D721Med (cell line): ENCODE measurements at places on chromosomes 5 and 9.
A peak's percentile ranks its signal among the peaks of the same experiment; 100 is the strongest.

DNA sequence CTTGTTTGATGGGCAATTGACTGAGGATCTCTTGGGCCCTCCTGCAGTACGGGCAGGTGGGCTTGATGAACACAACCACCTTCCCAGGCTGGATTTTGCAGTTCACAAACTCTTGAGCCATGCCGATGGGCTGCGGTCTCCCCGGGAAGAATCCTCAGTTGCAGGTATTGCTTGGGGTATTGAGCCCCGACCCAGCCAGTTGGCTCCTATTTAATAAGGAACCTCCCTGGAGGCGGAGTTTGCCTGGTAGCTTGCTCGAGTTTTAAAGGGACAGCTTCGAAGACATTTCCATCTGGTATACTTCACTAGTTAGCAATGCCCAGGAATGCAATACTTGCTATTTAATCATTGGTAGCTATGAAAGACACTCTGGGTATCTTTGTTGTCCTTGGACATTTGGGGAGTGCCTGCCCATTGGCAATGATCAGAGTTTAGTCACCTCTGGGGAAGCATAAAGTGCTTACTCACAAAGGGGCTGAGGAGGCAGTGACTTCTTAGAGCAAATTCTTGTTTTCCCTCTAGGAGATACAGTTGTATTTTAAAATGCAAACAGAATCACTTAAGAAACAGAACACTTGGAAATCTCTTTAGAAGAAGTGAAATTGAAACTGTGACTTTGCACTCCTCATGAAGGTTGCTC lies at the start of gene GLRX:
Gene GLRX, minus strand, starts transcription at position 185 of the 640 bp plus-strand sequence. Its CDS starts 64 bp downstream, at position 121.
- DNase-seq = peak; percentile 66

- DNase-seq = no peak
Measured at GRCh38 chr5:113615708-113616107, 102.2 kb downstream of the YTHDC2 start.

GRCh38 chr9:136078498-136079011 lies 16.5 kb downstream of the NACC2 start:
- no peak for DNase-seq

- no peak for DNase-seq
Measured at GRCh38 chr9:98432134-98432533, 176.7 kb upstream of the TBC1D2 start.

DNA sequence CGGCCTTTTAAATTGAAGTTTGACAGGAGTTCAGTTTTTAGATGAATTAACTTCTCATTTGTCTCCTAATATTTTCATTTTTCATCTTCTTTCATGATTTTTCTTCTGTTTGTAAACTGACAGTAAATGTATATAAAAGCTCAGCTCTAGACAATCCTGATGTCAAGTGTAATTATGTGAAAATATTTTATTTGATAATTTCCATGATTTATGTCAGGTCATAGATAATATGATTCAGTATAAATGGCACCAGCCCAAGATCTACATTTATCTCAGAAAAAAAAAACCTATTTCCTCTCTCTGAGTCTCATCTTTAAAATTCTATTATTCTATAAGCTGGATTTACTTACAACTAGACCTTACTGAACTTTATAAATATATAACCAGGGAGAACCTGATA lies 115.7 kb downstream of the MUSK start:
- no peak for DNase-seq

GRCh38 chr5:37770786-37771185 lies 69.1 kb downstream of the GDNF start:
- DNase-seq = no peak

DNA sequence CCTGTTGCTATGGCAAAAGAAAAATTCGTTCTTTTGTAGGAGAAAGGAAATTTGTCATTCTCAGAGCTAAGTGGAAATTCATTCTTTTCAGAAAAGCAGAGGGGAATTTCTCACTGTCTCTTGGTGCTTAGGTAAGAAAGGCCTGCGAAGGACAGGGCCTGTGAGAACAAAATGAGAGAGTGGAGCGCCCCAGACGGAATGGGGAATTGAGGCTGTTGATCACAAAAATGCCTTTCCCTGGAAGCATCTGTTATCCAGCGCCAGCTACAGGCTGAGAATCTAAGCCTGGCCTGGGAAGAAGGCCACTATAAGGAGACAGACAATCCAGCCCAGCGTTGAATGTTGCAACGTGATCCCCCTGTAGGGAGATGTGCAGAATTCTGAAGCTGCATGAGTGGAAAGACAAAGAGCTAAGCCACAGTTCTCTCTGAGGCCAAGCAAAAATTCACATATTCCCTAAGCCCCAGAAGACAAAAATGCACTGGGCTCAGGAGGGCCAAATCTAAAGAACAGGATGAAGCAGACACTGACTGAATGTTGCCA lies 44.8 kb upstream of the CLK4 start:
- DNase-seq = no peak

GRCh38 chr5:159956074-159956473 lies 39.8 kb downstream of the ADRA1B start:
- DNase-seq = no peak

GRCh38 chr5:86613455-86613854 lies 4.3 kb upstream of the COX7C start:
- DNase-seq = no peak

DNA sequence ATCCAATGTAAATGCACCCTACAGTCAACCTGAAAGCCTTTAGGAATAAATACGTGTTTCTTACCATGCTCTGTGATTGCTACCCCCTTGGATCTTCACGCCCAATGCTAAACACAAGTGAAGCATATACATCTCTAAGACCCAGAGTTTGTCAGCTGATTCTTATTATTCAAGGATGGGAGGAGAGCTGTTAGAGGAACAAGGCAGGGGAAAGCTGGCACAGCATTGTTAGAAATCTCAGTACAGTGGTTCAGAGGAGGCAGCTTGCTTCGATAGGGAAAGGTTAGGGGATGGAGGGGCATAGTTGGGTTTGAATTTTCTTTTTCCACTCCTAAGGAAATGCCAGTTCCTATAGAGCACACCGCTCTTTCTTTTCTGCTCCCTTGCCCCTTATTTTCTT lies 16.7 kb upstream of the TAF11L2 start:
- no peak for DNase-seq

GRCh38 chr5:58937031-58937681 lies 354.3 kb downstream of the RAB3C start:
- DNase-seq = no peak
